Foreskin fibroblast (primary cell): ENCODE measurements at places on chromosomes 1 and 21.

DNA sequence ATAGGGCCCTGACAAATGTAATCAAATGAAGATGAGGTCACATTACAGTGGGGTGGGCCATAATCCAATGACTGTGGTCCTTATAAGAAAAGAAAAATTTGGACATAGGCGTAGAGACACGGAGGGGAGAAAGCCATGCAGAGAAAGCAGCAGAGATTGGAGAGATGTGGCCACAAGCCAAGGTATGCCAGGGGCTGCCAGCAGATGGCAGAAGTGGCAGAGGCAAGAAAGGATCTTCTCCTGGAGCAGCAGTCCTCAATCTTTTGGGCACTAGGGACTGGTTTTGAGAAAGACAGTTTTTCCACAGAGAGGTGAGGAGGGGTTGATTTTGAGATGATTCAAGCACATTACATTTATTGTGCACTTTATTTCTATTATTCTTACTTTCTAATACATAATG lies 355.1 kb downstream of the NPHP4 start:
- no peak for DNase-seq

DNA sequence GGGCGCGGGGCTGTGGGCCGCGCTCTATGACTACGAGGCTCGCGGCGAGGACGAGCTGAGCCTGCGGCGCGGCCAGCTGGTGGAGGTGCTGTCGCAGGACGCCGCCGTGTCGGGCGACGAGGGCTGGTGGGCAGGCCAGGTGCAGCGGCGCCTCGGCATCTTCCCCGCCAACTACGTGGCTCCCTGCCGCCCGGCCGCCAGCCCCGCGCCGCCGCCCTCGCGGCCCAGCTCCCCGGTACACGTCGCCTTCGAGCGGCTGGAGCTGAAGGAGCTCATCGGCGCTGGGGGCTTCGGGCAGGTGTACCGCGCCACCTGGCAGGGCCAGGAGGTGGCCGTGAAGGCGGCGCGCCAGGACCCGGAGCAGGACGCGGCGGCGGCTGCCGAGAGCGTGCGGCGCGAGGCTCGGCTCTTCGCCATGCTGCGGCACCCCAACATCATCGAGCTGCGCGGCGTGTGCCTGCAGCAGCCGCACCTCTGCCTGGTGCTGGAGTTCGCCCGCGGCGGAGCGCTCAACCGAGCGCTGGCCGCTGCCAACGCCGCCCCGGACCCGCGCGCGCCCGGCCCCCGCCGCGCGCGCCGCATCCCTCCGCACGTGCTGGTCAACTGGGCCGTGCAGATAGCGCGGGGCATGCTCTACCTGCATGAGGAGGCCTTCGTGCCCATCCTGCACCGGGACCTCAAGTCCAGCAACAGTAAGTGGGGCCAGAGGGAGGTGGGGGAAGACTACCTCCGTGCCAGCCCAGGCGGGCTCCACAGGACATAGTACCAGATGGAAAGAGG lies 808 bp downstream of the MAP3K21 start:
- DNase-seq = peak; percentile 48

DNA sequence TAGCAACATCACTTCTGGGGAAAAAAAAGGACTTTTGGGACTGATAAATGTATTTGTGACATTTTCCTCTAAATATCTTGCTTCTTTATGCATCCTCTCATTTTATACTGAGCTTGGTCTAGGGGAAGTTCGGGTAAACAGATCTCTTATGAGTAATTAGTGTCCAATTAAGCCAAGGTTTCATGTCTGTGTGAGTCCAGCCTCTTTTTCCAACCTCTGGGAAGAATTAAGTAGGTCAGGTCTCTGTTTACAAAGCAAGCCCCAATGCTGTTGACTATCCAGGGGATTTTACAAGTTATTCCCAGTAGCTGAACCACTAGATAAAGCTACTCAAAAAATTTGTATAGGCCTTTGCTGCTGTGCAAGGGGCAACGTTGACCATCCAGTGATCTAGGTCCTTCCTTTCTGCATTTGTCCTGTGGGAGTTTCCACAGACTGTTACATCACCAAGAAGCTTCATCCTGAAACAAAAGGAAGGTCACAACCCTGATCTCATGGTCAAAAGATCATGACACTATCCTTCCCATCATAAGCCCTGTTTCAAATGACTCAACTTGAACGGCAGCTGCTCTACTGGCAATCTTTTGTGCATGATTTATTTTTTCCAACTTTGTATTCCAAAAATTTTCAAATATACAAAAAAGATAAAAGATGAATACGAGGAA lies 74.3 kb downstream of the ETS2 start:
- DNase-seq = no peak

DNA sequence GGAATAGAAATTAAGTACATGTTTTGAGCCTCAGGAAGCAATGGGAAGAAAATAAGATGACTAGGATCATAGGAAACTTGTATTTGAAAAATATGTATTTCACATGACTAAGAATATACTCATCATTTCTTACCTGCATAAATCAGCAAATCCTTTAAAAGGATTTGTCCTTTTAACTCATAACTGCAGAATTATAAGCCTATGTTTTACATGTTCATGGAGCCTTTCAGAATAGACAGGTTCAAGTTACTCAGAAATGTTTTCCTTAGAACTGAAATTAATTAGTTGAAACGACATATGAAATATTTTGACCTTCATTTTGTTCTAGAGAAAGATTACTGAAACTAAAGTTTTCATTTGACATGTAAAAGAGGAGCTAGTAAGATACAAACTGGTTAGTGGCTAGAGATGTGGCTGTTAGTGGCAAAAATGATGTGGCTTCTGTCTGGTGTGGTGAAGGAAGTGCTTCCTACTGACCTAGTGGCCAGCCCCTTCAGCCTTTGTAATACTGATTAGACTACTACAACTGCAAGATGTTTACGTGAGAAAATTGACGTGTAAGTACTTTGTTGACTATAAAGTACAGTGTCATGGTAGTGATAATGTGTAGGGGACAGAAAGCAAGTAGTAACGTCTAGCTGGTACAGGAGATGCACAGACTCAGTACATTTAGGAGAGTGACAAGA lies 54.7 kb downstream of the PACC1 start:
- DNase-seq = no peak

DNA sequence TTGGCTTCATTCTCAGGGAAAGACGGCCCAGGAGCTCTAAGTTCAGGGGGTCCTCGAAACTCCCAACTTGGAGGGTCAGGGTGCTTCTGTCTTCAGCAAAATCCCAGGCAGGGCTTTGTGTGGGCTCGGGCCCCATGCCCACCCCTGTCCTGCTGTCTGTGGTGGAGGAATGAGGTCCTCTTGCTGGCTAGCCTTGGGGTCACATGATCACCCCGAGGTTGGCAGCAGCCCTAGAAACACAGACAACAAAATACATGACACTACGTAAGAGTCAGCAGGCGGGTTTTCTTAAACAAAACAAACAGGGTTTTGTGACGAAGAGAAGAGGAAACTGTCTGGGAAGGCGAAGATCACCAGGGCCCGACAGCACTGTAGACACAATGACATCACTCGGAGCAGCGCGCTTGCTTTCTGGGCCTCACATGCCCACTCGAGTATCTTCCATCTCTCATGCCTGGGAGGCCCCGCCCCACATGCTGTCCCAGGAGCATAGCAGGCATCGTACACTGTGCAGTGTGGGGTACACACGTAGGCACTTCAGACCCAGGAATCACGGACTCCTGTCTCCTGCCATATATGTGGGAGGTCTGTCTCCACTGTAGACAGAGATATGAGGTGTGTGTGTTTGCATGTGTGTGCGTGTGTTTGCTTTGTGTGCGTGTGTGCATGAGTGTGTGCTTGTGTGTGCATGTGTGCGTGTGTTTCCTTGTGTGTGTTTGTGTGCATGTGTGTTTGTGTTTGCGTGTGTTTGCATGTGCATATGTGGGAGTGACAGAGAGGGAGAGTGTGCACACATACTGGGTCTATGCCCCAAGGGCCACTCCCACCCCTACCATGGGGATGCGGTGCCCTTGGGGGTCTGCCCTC lies 94.7 kb downstream of the SIK1 start:
- peak; percentile 69 for DNase-seq
